ENCODE measurements at places on chromosomes 16 and 17. TPM values are rescaled to one million over a fixed set of nuclear protein-coding genes. Genes with fewer than 3 reads are reported as not detected.

DNA sequence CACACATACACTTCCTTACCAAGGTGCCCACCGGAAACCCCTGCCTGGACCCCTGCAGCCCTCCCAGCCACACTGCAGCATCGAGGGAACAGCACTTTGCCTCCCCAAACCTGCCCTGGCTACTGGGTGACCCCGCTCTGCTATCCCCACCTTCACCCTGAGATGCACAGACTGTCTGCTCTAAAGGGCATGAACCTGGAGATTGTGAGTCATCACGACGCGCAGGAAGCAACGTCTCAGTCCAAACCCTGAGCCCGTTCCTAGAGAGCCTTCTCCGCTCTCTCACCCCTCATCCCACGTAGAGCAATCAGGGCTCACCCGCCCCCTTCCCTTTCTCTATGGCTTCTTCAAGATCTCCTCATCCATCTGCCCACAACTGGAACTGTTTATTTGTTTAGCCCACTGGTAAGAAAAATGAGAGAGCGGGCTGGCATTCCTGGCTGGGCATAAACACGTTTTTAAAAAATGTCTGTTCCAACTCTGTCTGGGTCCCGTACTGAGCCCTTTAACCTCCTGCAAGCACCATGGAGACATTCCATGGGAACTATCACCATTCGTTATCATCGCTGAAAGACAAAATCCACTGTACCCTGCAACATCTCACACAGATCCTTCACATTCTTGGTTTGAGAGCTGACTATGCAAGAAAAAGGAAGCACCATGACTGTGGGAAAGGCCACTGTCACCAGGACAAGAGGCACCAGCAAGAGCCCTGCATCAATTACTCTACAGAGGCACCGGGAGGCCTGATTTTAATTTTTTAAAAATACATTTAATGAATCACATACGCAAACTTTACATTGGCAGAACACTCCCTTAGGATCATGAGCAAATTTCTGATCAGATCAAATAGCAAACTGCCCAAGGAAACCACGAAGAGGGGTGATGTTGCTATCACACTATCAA is 28.2 kb downstream of the ZFHX3 start:
- H3K4me3 ChIP-seq = no peak overlapping the region
- H3K27me3 ChIP-seq = no peaks in the 10 kb centered on the region
- no peaks in the 10 kb centered on the region for H3K4me1 ChIP-seq
- H3K36me3 ChIP-seq = no peaks in the 10 kb centered on the region

The TLCD1 gene
- total RNA-seq = 2.8 TPM

- peaks cover 11% of the 10 kb centered on the region for H3K4me1 ChIP-seq
- no peak overlapping the region for H3K4me3 ChIP-seq
- no peaks in the 10 kb centered on the region for H3K36me3 ChIP-seq
- no peak for DNase-seq
- H3K27ac ChIP-seq = no peak overlapping the region
Measured at GRCh38 chr17:55433029-55433628, 11.5 kb upstream of the MMD start.

- peaks cover 15% of the 10 kb centered on the region for H3K36me3 ChIP-seq
- H3K4me3 ChIP-seq = no peak overlapping the region
- H3K27ac ChIP-seq = no peak overlapping the region
- peaks cover 4% of the 10 kb centered on the region for H3K27me3 ChIP-seq
Measured at GRCh38 chr17:35291802-35292201, 48.9 kb downstream of the SLFN5 start.

DNA sequence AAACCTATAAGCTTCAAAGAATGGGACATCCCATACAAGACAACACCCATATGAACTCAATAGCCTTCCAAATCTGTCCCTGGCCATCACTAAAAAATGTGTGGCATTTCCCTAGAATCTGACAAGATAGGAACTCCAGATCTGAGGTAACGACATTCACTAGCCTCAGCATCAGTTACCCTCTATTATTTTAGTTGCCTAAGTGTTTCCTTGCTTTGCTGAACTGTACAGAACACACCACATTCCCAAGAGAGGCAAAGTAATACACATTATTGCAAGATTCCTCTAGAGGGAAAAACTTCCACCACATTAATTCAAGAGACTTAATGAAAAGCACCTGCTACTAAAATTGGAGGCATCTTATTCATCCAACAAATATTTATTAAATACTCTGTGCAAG is 5.0 kb downstream of the LSM12 start:
- peaks cover 41% of the 10 kb centered on the region for H3K4me1 ChIP-seq
- no peak overlapping the region for H3K4me3 ChIP-seq
- peaks cover 50% of the 10 kb centered on the region for H3K36me3 ChIP-seq

- no peak overlapping the region for H3K27ac ChIP-seq
- H3K36me3 ChIP-seq = no peaks in the 10 kb centered on the region
Measured at GRCh38 chr17:72354071-72354470, 233.3 kb downstream of the SOX9 start.

- H3K36me3 ChIP-seq = peaks cover 50% of the 10 kb centered on the region
- H3K27ac ChIP-seq = peak overlapping the region; percentile 55
- H3K4me3 ChIP-seq = no peak overlapping the region
- peaks cover 5% of the 10 kb centered on the region for H3K4me1 ChIP-seq
Measured at GRCh38 chr16:70370924-70371323, 24.2 kb downstream of the DDX19A start.
